ENCODE measurements at places on chromosomes 5 and 9. TPM values are rescaled to one million over a fixed set of nuclear protein-coding genes. Genes with fewer than 3 reads are reported as not detected.

The B4GALT7 gene
- polyA plus RNA-seq = 22.6 TPM

The IFNA13 gene
- 0.14 TPM for polyA plus RNA-seq

The CHSY3 gene
- 5.0 TPM for polyA plus RNA-seq

The STPG3 gene
- polyA plus RNA-seq = 0.71 TPM

The FCHO2 gene
- polyA plus RNA-seq = 25.7 TPM

The TIMD4 gene
- 0.46 TPM for polyA plus RNA-seq

The GPR21 gene
- polyA plus RNA-seq = not detected

The AIF1L gene
- polyA plus RNA-seq = 49.2 TPM

The FAM169A gene
- polyA plus RNA-seq = 6.3 TPM

The OR13J1 gene
- not detected for polyA plus RNA-seq

The ACTBL2 gene
- polyA plus RNA-seq = not detected

The TRIM23 gene
- polyA plus RNA-seq = 30.6 TPM

The IRF1 gene
- polyA plus RNA-seq = 17.8 TPM

The PTGES gene
- polyA plus RNA-seq = 5.2 TPM

The SHISAL2B gene
- 15.2 TPM for polyA plus RNA-seq

The WWC1 gene
- 89.0 TPM for polyA plus RNA-seq

The CD180 gene
- polyA plus RNA-seq = 0.66 TPM

The LCNL1 gene
- 0.38 TPM for polyA plus RNA-seq

The BTNL9 gene
- polyA plus RNA-seq = 22.0 TPM

The CCL27 gene
- polyA plus RNA-seq = 1.6 TPM

The TMEM252 gene
- 2.3 TPM for polyA plus RNA-seq

The EIF4EBP3 gene
- polyA plus RNA-seq = 12.1 TPM

The PCDHGC3 gene
- polyA plus RNA-seq = 110 TPM

The RANBP3L gene
- 1.7 TPM for polyA plus RNA-seq

The FOXD4L6 gene
- not detected for polyA plus RNA-seq

The SLC34A3 gene
- polyA plus RNA-seq = 2.8 TPM

The ACOT12 gene
- 0.29 TPM for polyA plus RNA-seq

The JAKMIP2 gene
- 9.8 TPM for polyA plus RNA-seq

The PCSK1 gene
- 0.38 TPM for polyA plus RNA-seq

The NIM1K gene
- 0.46 TPM for polyA plus RNA-seq

The FAT2 gene
- 0.17 TPM for polyA plus RNA-seq

The MRPL36 gene
- 24.2 TPM for polyA plus RNA-seq

The OR1N1 gene
- polyA plus RNA-seq = not detected

The RNF130 gene
- polyA plus RNA-seq = 71.1 TPM

The AGXT2 gene
- not detected for polyA plus RNA-seq

The SPAAR gene
- 4.0 TPM for polyA plus RNA-seq

The SLIT3 gene
- 43.7 TPM for polyA plus RNA-seq

The GTF2H2 gene
- 23.9 TPM for polyA plus RNA-seq

The PTPN3 gene
- 16.6 TPM for polyA plus RNA-seq

The FGFR4 gene
- polyA plus RNA-seq = 209 TPM

The ENTREP1 gene
- polyA plus RNA-seq = 32.5 TPM

The WDR31 gene
- polyA plus RNA-seq = 5.7 TPM

The CCDC69 gene
- polyA plus RNA-seq = 8.3 TPM

The SHOC1 gene
- polyA plus RNA-seq = 0.63 TPM

The SLC12A2 gene
- 83.7 TPM for polyA plus RNA-seq

The PCSK5 gene
- polyA plus RNA-seq = 9.9 TPM

The PPIC gene
- 36.7 TPM for polyA plus RNA-seq

The OBP2B gene
- not detected for polyA plus RNA-seq

Data from left lung (tissue), 14 donors.